ENCODE measurements at places on chromosomes 3 and 15.

DNA sequence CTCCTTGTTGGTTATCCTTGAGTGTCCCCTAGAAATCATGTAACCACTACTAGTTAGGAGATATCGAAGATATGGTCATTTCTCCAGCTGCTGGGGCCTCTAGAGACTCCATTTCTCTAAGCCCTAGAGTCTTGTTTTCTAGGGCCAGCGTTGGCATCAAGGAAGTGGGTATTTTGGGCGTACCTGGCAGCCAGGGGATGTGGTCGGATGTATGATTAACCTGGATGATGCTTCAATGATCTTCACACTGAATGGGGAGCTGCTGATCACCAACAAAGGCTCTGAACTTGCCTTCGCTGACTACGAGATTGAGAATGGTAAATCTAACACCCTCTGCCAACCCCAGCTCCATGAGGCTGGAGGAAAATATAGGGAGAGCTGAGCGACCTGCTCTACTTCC lies 325.5 kb downstream of the RYR3 start:
- no peak for DNase-seq

- DNase-seq = no peak
Measured at GRCh38 chr3:141448606-141449220, 38.1 kb upstream of the RASA2 start.

- peak; percentile 20 for DNase-seq
Measured at GRCh38 chr3:185764163-185764979, 60.5 kb downstream of the IGF2BP2 start.

DNA sequence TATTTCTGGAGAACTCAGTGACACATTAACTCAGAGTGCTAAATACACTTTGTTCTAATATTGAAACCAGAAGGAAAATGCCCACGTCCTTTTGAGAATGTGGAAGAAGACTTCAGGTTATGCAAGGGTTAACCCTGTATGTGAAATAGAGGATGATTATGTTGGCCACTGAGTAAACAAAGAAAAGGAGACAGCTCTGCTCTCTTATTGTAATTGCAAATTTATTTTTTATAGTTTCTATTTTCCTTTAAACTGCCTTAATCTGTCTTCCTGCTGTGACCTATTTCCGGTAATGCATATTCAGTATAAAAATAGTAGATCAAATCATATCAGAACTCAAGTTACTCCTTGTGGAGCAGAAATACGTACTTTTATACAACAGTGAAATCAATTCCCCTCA lies 1239.2 kb downstream of the ROBO2 start:
- DNase-seq = no peak

DNA sequence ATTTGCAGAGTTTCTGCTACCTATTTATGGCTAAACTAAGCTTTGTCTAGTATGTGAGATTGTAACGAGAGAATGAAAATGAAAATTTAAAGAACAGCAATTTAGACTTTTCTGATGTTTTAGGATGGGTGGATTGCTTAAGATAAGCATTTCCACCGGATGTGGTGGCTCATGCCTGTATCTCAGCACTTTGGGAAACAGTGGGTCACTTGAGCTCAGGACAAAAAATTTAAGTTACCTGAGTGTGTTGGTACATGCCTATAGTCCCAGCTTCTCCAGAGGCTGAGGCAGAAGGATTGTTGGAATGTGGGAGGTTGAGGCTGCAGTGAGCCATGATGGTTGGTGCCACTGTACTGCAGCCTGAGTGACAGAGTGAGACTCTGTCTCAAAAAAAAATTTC lies 3.3 kb downstream of the PPP4R2 start:
- no peak for DNase-seq

- no peak for DNase-seq
Measured at GRCh38 chr15:70406617-70407335, 309.1 kb upstream of the TLE3 start.

DNA sequence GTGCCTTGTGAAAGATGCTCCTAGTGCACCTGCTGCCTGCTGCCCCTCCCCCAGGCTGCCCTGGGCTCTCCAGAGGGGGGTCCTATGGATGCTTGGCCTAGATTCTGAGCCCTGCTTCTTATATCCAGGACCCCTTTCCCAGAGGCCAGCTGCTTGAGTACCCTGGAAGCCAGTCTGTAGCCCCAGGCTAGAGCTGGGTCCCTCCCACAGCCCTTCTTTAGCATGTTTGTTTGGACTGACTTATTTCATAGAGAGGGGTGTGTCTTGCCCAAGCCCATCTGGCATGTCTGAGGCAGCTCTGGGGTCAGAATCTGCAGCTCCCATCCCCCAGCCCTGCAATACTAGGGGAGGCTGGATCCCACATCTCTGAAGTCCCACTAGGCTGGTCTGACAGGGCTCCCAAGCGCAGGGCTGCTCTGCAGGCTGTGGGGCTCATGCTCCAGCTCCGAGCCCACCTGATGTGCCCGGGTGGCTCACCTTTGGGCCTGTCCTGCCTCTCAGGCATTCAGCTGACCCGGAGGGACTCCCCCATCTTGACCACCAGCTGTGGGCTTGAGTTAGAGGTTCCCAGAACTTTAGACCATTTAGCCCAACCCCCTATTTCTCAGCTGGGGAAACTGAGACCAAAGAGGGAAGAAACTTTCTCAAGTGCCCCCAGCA lies 3.1 kb downstream of the CHRNB4 start:
- DNase-seq = no peak

GRCh38 chr15:80744415-80744814 lies 34.8 kb upstream of the CEMIP start:
- DNase-seq = no peak

DNA sequence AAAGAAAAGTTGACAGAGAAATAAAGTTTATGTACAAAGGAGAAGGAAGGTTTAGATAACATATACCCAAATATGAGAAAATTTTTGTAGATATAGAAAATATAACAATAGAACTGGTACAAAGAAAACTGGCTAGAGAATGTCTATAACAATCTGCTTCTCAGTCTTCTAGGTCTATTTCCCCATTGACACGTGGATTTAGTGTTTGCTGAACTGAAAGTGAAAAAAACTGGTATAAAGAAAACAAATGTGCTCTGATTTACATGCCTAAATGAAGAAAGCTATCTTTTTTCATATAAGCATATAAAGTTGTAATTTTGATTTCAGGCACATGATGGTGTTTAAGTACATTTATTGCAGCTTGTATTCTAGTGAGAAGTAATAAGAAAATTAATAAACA lies 9.8 kb downstream of the KCNMB2 start:
- DNase-seq = no peak

DNA sequence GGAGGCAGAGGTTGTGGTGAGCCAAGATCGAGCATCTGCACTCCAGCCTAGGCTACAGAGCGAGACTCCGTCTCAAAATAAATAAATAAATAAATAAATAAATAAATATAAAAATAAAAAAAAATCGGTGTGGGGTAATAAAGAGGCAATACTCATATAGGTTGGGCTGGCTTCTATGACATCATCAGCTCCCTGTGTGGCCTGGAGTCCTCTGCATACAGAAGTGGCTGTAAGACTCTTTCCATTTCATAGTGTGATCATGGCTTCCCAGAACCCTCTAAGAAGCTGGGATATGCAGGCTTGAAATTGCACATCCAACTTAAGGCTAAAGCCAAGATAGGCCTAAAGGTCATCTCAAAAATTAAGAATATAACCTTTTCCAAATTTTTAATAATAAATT lies 101.6 kb downstream of the ZIC4 start:
- DNase-seq = peak; percentile 31

DNA sequence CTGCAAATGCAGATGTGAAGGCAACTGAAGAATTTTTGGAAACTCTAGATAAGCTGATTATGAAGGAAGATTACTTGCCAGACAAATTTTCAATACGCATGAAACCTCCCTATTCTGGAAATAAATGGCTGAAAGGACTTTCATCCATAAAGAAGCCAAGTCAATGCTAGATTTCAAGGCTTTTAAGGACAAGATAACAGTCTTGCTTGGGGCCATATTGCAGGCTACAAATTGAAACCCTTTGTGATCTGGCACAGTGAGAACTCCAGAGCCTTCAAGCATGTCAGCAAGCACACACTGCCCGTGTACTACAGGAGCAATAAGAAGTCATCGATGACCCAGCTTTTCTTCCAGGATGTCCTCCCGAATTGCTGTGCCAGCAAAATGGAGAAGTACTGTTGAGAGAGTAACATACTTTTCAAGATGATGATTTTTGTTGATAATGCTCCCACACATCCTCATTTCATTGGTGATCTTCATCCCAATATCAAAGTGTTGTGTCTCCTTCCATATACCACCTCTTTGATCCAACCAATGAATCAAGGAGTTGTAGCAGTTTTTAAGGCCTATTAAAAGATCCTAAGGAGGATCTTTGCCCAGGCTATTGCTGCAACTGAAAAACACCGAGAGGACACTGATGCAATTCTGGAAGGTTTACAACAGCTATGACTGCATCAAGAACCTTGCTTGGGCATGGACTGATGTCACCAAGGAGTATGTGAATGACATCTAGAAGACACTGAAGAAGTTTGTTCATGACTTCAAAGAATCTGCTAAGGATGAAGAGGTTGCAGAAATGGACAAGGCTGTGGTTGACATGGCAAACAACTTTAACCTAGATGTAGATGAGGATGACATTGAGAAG lies 20.3 kb downstream of the CALML4 start:
- DNase-seq = no peak

GRCh38 chr3:196778755-196779154 lies 39.1 kb downstream of the PAK2 start:
- peak; percentile 10 for DNase-seq

DNA sequence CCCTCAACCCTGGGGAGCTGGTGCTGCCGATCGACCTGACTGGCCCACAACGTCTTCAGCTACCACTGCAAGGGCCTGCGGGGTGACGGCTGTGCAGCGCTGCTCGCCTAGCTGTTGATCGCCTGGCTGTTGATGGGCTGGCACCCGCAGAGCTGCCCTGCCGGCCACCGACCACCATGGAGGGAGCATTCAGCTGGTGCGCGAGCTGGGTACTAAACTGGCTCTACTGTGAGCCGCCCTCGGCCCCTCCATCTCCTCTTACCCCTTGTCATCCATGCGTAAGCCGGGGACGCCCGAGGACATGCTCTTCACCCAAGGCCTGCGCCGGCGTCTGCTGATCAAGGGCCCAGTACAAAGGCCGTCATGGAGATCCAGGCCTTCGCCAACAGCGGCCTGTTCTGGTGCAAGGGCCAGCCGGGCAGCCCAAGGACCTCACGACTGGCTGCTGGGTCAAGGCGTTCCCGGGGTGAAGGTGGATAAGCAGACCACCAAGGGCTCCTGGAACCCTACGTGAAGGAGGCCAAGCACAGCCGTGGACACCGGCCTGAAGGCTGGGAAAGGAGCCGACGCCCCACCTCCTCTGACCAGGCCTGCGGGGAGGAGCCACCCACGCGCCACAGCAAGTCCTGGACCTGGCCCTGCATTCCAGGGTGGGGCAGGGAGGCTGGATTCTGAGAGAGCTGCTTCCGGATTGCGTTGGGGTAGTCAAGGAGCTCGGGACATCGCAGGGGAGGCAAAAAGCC lies 46.9 kb downstream of the SFMBT1 start:
- DNase-seq = no peak

DNA sequence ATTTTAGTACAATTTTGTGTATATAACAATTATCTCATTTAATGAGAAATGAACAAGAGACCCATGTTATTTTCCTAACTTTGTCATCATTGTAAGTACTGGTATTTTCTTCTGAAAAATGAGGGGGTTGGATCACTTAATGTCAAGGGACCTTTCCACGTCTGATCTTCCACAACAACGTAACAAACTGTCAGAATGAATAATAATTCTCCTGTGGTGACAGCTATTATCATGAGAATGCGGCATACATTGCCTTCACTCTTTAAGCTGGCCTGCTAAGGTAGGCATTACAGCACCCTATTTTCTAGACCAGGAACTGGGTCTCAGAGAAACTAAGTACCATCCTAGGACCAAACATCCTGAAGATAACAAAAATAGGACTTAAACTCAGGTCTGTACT lies 31.5 kb upstream of the MINAR1 start:
- DNase-seq = no peak

- DNase-seq = peak; percentile 70
Measured at GRCh38 chr3:197519801-197520211, 36.0 kb downstream of the BDH1 start.

- DNase-seq = no peak
Measured at GRCh38 chr3:81823882-81824395, 62.5 kb upstream of the GBE1 start.

DNA sequence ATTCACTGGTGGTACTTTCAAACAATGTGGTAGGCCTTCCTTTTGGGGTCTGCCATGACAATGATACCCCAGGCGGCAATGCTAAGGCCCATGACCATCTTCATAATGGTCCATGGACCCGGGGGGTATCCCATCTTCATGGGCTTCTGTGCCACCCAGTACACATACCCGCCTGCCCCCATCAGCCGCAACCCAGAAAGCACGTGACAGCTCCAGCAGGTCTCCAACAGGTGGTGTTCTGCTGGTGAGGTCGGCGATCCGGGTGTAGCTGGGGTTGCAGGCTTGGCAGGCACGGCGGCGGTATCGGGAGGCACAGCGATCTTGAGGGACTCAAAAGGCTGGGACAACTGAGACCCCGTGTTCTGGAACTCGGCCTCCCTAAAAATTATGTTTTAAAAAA lies 214.5 kb downstream of the SNRPN start:
- no peak for DNase-seq

- DNase-seq = peak; percentile 36
Measured at GRCh38 chr3:159416856-159417255, 571.8 kb upstream of the IL12A start.

GRCh38 chr3:123733341-123733740 lies 148.5 kb upstream of the HACD2 start:
- no peak for DNase-seq

DNA sequence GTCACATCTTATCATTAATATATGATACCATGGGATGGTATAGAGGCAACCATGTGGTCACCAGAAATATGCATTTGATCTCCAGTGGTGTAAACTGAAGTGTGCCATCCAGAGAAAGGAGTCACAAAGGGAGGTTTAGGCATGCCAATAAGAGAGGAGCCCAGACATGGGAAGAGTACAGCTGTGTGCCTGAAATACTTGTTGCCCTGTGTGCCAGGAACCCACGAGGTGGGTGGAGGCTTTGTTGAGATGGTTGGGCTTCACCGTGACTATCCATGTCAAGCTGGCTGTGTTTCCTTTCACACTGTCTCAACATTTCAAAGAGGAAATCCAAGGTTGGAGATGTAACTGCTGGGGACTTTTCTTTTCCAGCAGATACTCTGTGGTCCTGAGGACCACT lies 43.5 kb downstream of the CACNA2D3 start:
- DNase-seq = no peak

- no peak for DNase-seq
Measured at GRCh38 chr15:53297828-53298227, 461.6 kb downstream of the WDR72 start.

Data from SJCRH30 (cell line).